ENCODE measurements at places on chromosomes 7 and 10. TPM values are rescaled to one million over a fixed set of nuclear protein-coding genes. Genes with fewer than 3 reads are reported as not detected.

The LANCL2 gene
- 13.6 TPM for total RNA-seq

DNA sequence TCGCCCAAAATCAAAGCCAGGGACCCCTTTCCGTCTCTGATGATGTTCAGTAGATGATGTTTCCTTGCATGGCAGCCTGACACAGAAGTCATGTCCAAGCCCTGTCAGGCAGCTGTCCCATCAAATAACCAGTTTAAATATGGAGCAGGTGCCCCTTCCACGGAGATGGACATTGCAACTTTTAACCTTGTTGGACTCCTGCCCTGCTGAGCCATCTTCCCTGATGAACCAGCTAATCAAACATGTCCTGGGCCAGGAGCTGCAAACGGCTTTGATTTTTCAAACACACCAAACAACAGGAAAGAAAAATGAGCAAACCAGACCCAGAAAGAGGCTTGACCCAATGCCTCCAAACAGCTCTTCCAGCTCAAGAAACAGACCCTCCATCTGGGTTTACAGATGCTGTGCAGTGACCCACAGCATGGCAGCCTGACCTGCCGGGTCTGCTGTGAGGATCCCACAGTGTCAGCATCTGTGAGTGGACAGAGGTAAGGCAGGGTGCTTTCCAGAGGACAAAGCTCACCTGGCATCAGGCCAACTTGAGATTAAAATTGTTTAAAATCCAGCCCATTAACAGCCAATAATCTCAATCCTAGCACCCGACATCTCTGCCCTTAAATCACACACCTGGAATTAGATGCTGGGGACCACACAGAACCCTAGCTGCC lies 372.6 kb downstream of the GRID1 start:
- no peak for DNase-seq

GRCh38 chr7:24826662-24827020 lies 69.4 kb upstream of the GSDME start:
- DNase-seq = no peak

DNA sequence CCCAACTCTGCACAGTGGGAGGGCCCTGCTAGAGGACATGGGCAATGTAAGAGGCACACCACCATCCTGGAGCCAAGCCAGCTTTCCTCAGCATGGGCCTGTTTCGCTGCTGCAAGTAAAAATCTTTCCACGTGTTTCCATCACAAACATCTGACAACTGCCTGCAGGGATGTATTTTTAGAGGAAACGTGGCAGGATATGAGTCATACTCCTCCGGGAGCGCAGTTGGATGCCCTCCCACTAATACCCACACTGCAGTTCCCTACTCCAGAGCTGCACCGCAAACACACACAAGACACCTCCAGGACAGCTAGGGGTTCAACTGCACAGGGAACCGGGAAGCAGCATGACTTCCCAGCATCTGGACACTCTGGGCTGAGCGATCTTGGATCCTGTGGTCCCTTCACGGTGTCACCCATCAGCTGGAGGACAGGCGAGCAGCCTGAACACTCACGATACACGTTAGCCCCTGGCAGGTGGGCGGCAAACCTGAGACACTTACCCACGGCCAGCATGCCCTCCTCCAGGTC lies 26.1 kb downstream of the PLAC9 start:
- peak; percentile 81 for DNase-seq

GRCh38 chr7:50826371-50827172 lies 43.9 kb upstream of the GRB10 start:
- no peak for DNase-seq

DNA sequence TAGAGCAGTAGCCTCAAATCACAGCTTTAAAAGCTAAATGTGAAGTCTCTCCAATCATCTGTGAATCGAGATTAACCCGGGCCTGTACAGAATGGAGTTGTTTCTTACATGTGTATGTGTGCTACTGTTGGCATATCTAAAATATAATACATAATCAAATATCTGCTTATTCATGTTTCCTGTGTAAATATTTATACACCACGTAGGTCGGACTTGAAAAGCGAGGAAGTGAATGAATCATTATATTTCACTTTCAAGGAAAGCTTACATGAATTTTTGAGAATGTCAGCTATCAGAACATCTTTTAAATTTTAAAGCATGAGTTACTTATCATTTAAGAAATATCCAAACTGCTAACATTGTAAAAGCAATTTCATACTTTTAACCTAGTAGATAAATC lies 233.3 kb downstream of the SLC25A13 start:
- DNase-seq = no peak

- no peak for DNase-seq
Measured at GRCh38 chr7:50980411-50980810, 197.7 kb upstream of the GRB10 start.
